ENCODE measurements at places on chromosomes 5 and 9.

DNA sequence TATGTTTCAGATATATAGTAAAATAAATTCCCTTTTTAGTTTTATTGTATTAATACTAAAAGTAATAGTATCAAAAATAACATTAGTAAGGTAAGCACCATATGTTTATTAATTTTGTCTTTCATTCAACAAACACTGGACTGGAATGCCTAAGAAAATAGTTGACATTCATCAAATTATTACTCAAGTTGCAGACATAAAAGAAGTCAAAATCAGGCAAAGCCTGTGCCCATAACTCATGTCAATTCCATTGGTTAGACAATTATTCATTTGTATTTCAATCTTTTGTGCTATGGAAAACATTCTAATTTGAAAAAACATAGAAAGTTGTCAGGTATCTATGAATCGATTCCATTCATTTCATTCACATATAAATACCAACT is 158.9 kb downstream of the CEMIP2 start:
- H3K36me3 ChIP-seq, result no peaks in the 10 kb centered on the region
- H3K27ac ChIP-seq, result no peak overlapping the region
- H3K4me1 ChIP-seq, result no peaks in the 10 kb centered on the region
- DNase-seq, result no peak

GRCh38 chr9:89398621-89399020 is 80.3 kb downstream of the SECISBP2 start:
- no peak overlapping the region for H3K4me3 ChIP-seq
- no peaks in the 10 kb centered on the region for H3K4me1 ChIP-seq
- H3K27ac ChIP-seq, result no peak overlapping the region
- peaks cover 27% of the 10 kb centered on the region for H3K36me3 ChIP-seq

GRCh38 chr9:34279411-34279810 is 49.7 kb downstream of the KIF24 start:
- H3K4me1 ChIP-seq, result peaks cover 1% of the 10 kb centered on the region
- no peak overlapping the region for H3K4me3 ChIP-seq
- H3K27me3 ChIP-seq, result no peaks in the 10 kb centered on the region
- DNase-seq, result no peak
- no peak overlapping the region for H3K27ac ChIP-seq
- H3K36me3 ChIP-seq, result no peaks in the 10 kb centered on the region

DNA sequence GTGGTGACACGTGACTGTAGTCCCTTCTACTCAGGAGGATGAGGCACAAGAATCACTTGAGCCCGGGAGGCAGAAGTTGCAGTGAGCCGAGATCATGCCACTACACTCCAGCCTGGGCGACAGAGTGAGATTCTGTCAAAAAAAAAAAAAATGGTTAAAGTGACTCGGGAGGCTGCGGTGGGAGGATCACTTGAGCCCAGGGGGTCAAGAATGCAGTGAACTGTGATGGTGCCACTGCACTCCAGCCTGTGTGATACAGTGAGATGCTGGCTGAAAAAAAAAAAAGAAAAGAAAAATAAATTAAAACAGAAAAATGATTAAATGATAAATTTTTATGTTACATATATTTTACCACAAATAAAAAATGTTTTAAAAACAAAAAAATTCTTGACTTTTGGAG is 51.9 kb downstream of the KLF4 start:
- DNase-seq, result no peak
- H3K27ac ChIP-seq, result no peak overlapping the region
- no peaks in the 10 kb centered on the region for H3K36me3 ChIP-seq
- H3K4me3 ChIP-seq, result no peak overlapping the region
- peaks cover 3% of the 10 kb centered on the region for H3K4me1 ChIP-seq

GRCh38 chr5:135834639-135835529 is at the start of gene SLC25A48:
Gene SLC25A48 (plus strand): TSS chr5:135834663. CDS start chr5:135834848, 185 bp downstream.
- peaks cover 36% of the 10 kb centered on the region for H3K27me3 ChIP-seq
- H3K4me1 ChIP-seq, result no peaks in the 10 kb centered on the region
- H3K4me3 ChIP-seq, result no peak within 1 kb of the TSS
- DNase-seq, result peak; percentile 16
- H3K27ac ChIP-seq, result no peak within 1 kb of the TSS

- no peak overlapping the region for H3K4me3 ChIP-seq
- peaks cover under 1% of the 10 kb centered on the region for H3K4me1 ChIP-seq
- H3K27ac ChIP-seq, result no peak overlapping the region
- DNase-seq, result no peak
- no peaks in the 10 kb centered on the region for H3K36me3 ChIP-seq
Observed at GRCh38 chr9:93945400-93946337, 9.5 kb downstream of the BARX1 start.

DNA sequence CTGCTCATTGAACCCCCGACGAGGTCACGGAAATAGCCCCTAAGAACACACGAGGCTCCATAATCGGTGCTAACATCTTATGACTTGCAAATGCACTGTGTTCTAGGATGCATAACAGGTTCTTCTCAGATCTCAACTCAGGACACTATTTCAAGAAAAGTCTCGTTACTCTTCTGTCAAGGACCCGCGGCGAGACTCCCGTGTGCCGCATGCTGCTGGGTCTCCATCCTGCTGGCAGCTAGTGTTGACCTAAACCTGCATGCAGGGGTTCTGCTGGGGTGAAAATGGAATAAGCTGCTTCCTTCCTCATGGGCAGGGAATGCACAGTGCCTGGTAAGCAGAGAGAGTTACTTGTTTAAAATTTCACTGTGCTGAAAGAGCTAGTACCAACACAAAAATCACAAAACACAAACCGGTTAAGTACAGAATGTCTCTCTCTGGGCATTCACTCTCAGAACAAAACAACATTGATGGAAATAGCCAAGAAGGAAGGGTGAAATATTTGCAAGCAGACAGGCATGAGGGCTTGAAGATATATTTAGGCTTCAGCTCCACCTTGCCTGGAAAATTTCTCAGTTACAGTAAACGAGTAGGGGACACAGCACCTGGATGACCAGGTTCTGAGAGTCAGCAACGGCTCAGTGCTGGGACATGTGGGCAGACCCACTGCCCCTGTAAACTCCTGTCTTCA is 416.5 kb downstream of the GADD45G start:
- H3K4me1 ChIP-seq, result no peaks in the 10 kb centered on the region
- H3K4me3 ChIP-seq, result no peak overlapping the region
- DNase-seq, result no peak
- no peak overlapping the region for H3K27ac ChIP-seq

DNA sequence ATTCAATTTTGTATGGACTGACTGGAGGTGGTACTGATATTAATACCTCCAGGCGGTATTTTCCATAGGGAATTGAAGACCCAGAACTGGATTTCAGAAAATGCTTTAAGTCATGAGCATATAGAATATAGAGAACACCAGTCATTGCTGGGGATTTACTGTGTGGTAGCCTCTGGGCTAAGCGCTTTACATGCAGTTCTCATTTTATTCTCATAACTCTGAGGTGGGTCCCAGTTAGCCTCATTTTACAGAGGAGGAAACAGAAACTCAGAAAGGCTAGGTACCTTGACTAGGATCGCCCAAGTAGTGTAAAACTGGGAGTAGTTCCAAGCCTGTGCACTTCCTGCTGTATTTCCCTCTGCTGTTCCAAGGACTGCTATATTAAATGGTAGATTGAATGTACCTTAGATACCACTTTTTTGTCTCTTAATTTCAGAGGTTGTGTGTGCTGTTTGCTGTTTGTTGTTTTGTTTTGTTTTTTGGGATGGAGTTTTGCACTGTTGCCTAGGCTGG is 13.8 kb downstream of the SLC44A1 start:
- no peaks in the 10 kb centered on the region for H3K27me3 ChIP-seq
- H3K4me1 ChIP-seq, result peaks cover 8% of the 10 kb centered on the region
- no peaks in the 10 kb centered on the region for H3K36me3 ChIP-seq
- no peak overlapping the region for H3K4me3 ChIP-seq

GRCh38 chr5:76372323-76373054 is 30.6 kb upstream of the IQGAP2 start:
- H3K27ac ChIP-seq, result peak overlapping the region; percentile 56
- peaks cover 8% of the 10 kb centered on the region for H3K4me1 ChIP-seq

DNA sequence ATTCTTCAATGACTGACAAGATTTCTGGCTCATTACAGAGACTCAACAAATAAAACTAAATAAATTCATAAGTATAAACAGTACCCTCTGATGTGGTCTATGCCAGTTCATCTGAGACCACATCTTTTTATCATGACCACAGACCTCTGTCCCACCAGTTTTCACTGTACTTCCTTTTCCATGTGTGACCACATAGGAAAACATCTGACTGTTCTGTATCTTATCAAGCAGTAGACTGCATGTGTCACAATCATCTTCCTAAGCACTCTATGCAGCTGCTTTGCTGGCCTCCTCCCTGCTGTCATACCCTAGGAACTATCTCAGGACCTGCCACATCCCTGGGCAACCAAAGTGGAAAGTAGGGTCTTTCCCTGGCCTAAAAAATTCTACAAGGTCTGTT is 205.0 kb upstream of the ZNF462 start:
- H3K27ac ChIP-seq, result no peak overlapping the region
- no peak overlapping the region for H3K4me3 ChIP-seq
- DNase-seq, result no peak
- no peaks in the 10 kb centered on the region for H3K36me3 ChIP-seq
- no peaks in the 10 kb centered on the region for H3K27me3 ChIP-seq
- no peaks in the 10 kb centered on the region for H3K4me1 ChIP-seq

GRCh38 chr5:143024228-143024920 is 254.2 kb downstream of the ARHGAP26 start:
- DNase-seq, result no peak
- H3K36me3 ChIP-seq, result no peaks in the 10 kb centered on the region
- no peak overlapping the region for H3K4me3 ChIP-seq
- peaks cover 23% of the 10 kb centered on the region for H3K4me1 ChIP-seq
- H3K27me3 ChIP-seq, result no peaks in the 10 kb centered on the region
- no peak overlapping the region for H3K27ac ChIP-seq

GRCh38 chr5:136004436-136004835 is 24.4 kb upstream of the TGFBI start:
- H3K4me3 ChIP-seq, result no peak overlapping the region
- H3K4me1 ChIP-seq, result peaks cover 33% of the 10 kb centered on the region
- H3K36me3 ChIP-seq, result no peaks in the 10 kb centered on the region
- H3K27me3 ChIP-seq, result no peaks in the 10 kb centered on the region

- DNase-seq, result no peak
- H3K27me3 ChIP-seq, result peaks cover 39% of the 10 kb centered on the region
- no peak overlapping the region for H3K4me3 ChIP-seq
- no peak overlapping the region for H3K27ac ChIP-seq
- no peaks in the 10 kb centered on the region for H3K36me3 ChIP-seq
Observed at GRCh38 chr5:135491552-135492318, 39.6 kb upstream of the TIFAB start.

GRCh38 chr9:81771571-81771970 is 82.2 kb upstream of the TLE1 start:
- no peak overlapping the region for H3K27ac ChIP-seq
- no peaks in the 10 kb centered on the region for H3K36me3 ChIP-seq
- H3K4me3 ChIP-seq, result no peak overlapping the region
- peaks cover 4% of the 10 kb centered on the region for H3K4me1 ChIP-seq
- peak; percentile 78 for DNase-seq

GRCh38 chr9:121567500-121568342 is 68.1 kb upstream of the GGTA1 start:
- H3K4me3 ChIP-seq, result peak overlapping the region; percentile 22
- no peaks in the 10 kb centered on the region for H3K36me3 ChIP-seq
- H3K27ac ChIP-seq, result peak overlapping the region; percentile 89
- DNase-seq, result peak; percentile 28
- peaks cover 30% of the 10 kb centered on the region for H3K4me1 ChIP-seq
- no peaks in the 10 kb centered on the region for H3K27me3 ChIP-seq

DNA sequence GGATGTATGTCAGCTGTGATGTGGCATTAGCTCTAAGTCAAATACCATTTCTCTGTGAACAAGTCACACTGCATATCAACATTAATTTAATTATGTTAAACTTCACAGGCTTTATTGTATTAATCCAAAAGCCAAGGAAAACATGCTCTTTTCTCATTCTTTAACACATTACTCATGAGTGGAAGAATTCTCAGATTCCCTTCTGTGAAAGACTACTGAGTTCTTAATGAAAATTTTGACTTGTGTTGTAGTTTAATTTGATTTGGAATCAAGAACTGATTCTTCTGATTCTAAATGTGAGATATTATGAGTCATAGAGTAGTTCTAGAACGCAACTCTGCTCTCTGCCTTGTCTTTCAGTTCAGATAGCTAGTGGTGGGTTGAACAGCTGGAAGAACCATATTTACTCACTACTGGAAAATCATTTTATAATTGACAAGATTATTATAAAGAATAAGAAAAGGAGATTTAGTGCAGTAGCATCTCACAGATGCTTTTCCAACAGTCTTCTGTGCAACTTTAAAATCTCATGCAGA is 90.6 kb downstream of the VCAN start:
- H3K27ac ChIP-seq, result no peak overlapping the region
- H3K36me3 ChIP-seq, result peaks cover 2% of the 10 kb centered on the region
- no peaks in the 10 kb centered on the region for H3K27me3 ChIP-seq
- DNase-seq, result no peak
- peaks cover 11% of the 10 kb centered on the region for H3K4me1 ChIP-seq

DNA sequence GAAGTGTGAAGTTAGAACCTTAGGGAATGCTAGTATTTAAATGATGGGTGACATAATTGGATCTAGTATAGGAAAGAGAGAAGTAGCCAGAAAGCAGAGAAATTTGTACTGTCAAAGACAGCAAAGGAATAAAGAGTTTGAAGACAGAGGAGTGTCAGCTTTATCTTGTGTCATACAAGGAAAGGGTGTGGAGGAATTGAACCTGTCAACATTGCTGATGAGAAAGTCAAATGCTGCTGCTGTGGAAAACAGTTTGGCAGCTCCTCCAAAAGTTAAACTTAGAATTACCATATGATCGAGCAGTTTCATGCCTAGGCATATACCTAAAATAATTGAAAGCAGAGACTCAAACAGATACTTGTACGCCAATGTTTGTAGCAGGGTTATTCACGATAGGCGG is 63.7 kb downstream of the DENND4C start:
- no peaks in the 10 kb centered on the region for H3K4me1 ChIP-seq
- H3K36me3 ChIP-seq, result peaks cover 6% of the 10 kb centered on the region
- H3K27me3 ChIP-seq, result no peaks in the 10 kb centered on the region
- no peak for DNase-seq
- H3K4me3 ChIP-seq, result no peak overlapping the region

GRCh38 chr9:625613-626012 is 215.9 kb upstream of the DMRT1 start:
- no peak for DNase-seq
- no peak overlapping the region for H3K4me3 ChIP-seq
- no peak overlapping the region for H3K27ac ChIP-seq
- H3K27me3 ChIP-seq, result no peaks in the 10 kb centered on the region

DNA sequence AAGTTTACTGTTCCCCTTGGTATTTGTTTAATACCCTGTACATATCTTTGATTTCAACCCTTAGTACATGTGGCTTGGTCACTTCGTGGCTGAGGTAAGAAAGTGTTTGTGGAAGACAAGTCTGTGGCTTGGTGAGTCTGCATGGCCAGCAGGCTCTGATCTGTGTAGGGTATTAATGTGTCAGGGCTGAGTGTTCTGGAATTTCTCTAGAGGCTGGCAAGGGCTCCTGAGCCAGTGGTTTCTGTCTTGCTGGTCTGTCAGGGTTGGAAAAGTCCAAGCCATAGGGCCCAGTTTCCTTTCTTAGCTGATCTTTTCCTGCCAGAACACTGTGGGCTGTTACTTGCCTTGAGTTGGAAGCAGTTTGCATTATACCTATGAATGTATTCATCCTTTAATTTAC is 48.0 kb upstream of the FBXL7 start:
- DNase-seq, result no peak
- no peak overlapping the region for H3K27ac ChIP-seq
- no peaks in the 10 kb centered on the region for H3K36me3 ChIP-seq
- no peak overlapping the region for H3K4me3 ChIP-seq
- H3K27me3 ChIP-seq, result no peaks in the 10 kb centered on the region

Measured in IMR-90 (cell line).